ENCODE measurements at places on chromosomes 5 and 9.

GRCh38 chr9:134666208-134666607 is 24.6 kb downstream of the COL5A1 start:
- no peak for DNase-seq

DNA sequence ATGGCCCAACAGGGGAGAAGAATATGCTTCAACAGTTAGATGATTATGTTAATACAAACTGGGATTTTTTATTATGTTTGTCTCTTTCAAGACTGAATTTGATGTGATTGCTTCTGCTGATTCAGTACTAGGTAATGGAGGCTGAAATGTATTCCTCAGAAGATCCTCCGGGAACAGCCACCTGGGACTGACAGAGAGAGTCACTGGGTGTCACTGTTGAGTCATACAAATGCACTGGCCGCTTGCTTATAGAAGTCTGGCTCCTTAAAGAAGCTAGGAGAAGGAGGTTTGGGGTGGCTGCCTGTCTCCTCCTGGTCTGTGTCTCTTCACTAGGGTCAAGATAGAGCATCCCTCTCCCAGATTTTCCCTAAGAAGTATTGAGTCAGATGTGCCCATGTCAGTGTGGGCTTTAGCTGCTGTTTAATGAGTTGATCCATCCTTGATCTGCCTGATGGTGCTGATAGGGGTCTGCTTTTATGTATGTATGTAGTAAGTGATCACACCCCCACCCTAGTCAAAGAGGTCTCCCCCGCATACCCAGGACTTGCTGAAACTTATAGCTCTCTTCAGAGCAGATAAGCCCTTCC is 773.4 kb downstream of the BRINP1 start:
- no peak for DNase-seq

DNA sequence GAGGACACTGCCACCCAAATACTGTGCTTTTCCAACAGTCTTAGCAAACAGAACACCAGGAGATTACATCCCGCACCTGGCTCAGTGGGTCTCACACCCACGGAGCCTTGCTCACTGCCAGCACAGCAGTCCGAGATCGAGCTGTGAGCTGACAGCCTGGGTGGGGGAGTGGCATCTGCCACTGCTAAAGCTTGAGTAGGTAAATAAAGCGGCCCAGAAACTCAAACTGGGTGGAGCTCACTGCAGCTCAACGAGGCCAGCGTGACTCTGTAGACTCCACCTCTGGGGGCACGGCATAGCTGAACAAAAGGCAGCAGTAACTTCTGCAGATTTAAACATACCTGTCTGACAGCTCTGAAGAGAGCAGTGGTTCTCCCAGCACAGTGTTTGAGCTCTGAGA is 28.8 kb downstream of the EPB41L4A start:
- DNase-seq, result no peak

DNA sequence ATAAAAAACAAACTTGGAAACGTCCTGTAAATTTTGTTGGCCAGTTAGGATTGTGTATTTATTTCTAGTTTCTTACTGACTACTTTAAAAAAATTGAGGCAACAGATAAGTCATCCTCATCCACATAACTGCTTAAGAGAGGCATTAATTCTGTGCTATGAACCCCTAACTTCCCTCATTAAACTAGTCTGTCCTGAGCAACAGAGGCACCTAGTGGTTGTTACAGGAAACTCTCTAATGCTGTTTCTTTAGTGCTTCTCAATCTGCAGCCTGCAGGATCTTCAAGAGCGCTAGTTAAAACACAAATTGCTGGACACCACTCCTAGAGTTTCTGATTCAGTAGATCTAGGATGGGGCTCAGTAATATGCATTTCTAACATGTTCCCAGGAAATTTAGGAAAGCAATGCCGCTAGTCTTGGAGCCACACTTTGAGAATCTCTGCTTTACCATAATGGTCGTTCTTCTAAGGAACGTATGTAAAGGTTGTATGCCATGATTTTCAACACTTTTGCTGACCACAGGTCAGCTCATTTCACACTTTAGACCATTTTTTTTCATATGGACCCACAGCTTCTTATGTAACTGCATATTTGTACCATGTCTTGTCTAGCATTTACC is 410.1 kb upstream of the SMARCA2 start:
- no peak for DNase-seq

GRCh38 chr9:131762356-131762932 is 22.6 kb upstream of the RAPGEF1 start:
- peak; percentile 94 for DNase-seq

- DNase-seq, result peak; percentile 50
Observed at GRCh38 chr5:134125039-134126015, 10.8 kb downstream of the TCF7 start.

GRCh38 chr9:35932735-35933134 is 23.4 kb downstream of the SPAAR start:
- no peak for DNase-seq

DNA sequence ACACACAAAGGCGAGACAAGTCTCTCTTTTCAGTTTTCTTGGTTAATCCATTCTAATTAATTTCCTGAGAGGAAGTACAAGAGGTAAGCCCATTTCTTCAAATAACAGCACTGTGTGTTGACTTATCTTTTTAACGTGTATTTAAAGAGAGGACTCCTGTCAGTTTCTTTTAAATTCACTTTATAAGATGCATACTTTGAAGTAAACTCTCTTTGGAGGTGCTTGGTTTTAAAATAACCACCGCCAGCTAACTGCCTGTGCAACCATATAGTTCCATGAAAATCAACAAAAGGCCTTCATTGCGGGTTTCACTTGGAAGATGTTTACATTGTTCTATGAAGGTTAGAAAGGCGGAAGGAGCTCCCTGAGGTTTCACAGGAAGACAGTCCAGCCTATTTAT is 13.1 kb upstream of the SERINC5 start:
- no peak for DNase-seq

- no peak for DNase-seq
Observed at GRCh38 chr9:15999422-16000339, 446.8 kb downstream of the CCDC171 start.

DNA sequence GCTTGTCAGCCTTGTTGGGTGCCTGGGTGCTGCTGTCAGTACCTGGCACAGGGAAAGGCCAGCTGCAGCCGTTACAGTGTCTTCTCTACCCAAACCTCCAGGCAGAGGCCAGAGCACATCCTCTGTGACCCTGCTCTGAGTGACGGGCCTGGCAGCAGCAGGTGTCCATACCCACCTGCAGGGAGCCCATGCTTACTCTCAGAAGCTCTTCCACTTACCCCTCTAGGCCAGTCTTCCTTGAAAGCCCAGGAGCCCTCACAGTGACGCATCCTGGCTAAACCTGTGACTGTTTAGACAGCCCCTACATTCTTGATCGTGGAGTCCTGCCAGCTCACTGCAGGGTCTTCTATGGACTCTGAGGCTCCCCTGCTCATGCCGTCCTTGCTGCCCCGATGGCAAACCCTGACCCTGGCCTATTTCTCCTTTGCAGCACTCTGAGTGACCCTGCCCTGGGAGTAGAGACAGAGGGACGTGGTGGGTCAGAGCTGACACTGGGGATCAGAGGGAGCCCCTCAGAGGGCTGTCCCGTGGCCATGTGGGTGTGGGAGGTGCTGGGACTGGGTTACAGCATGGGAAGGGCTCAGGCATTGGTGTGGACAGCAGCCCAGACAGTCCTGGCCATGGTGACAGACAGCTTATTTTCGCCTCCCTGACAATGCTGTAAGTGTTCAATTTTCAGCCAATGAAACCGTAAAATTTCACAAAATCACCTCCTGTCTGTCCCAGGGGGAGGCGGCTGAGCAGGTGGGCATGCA is 67.6 kb upstream of the RNF130 start:
- DNase-seq, result no peak

DNA sequence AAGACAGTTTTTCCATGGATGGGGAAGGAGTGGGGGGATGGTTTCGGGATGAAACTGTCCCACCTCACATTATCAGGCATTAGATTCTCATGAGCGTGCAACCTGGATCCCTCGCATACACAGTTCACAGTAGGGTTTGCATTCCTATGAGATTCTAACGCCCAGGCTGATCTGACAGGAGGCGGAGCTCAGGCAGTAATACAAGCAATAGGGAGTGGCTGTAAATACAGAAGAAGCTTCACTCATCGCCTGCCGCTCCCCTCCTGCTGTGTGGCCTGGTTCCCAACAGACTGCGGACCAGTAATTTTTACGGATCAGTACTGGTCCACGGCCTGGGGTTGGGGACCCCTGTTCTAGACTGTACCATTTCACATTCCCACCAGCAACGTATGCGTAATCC is 68.3 kb upstream of the OTULINL start:
- no peak for DNase-seq

DNA sequence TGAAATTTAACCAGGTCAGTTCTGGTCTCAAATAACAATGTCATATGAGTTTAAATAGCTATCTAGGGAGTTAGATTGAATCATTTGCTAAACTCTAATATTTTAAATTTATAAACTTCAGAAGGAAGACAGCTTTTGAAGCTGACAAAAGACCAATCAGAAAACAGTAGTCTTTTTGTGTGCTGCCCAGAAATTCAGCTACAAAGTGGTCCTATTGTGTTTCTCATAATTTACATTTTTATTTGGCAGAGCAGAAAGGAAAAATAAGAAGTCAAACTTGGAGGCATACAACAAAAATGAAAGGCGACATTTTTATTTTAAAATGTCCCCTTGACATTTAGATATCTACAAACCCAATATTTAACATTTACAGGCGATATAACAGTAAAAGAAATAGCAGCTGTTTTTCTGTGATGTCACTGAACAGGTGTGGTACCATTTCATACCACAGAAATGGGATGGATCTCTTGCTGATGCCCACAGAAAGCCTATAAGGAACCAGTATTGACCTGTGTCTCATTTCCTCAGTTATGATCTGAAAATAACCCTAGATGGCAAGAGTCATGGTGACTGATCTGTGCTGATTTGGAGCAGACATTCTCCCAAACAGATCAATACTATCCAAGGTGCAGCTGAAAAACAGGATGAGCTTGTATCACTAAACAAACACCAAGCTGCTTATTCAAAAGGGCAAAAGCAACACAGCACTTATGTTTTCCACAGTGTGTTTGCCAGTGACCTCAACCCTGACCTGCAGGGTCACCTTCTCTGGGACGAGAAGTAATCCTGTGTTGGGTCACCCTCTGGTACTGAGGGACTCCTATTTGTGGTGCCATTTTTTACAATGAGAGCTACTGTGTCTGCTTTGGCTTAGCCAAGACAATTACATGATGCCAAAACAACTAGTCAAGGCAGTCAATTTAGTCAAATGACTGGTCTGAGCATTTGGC is 3.6 kb upstream of the FST start:
- DNase-seq, result no peak

DNA sequence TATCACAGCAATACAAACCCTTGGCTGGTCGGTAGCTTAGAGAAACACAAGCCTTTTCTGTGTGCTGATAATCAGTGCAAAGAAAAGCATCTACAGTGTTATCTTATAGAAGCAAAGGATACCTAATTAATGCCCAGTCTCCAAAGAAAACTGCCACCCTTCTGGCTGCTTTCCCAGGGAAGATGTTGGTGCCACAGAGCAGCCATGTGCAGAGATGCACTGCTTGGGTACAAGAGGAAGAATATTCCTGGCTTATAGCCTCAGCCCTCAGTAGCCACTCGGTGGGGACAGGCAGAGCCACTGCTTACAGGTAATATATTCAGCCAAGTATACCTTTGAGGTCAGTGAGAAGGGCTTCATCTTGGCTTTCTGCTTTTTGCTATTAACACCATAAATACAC is 185.3 kb downstream of the PCSK1 start:
- DNase-seq, result no peak

DNA sequence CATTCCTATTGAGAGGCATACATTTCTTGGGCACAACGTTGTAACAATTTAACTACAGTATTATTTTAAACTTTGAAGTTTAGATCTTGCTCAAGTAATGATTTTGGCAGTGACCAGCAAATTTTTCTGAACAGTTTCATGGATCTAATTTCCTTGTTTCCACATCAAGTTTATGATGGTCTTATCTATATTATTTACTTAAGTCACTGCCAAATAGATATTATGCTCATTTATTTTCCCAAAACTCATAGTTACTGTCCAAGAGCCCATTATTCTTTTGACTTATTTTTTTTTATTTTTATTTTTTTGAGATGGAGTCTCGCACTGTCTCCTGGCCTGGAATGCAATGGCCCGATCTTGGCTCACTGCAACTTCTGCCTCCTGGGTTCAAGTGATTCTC is 86.5 kb upstream of the TLE4 start:
- no peak for DNase-seq

DNA sequence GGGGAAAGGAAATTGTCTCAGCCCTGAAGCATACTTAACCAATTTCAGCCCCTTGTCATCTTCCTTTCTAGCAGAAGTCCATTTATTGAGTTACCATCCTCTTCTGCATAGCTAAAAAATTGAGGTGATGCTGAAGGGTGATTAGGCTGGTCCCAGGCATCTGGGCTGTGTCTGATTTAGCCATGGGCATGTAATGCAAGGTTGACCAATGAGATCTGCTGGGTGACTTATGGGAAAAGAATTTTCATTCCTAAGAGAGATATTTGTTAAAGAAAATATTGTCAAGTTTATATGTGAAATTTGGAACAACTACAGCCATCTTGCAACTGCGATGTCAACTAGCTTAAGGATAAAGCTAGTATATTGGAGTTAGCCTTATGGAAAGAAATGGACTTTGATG is 5.1 kb downstream of the ITGA2 start:
- DNase-seq, result no peak

DNA sequence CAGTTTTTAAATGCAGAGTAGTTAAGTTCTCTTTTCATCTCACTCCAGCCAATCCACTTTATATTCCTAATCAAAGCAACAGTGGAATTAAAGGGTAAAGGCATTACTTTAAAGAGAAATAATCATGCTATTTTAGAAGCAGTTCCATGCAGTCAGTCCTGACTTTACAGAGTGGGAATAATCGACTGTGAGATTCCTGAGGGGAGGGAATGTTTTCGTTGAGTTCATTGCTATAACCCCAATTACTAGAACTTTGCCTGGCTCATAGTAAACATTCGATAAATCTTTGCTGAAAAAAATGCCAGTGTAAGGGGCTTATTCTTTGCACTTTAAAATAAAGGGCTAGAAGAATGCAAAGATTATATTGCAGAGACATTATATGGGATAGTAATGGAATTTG is 127.2 kb upstream of the ASTN2 start:
- DNase-seq, result no peak

DNA sequence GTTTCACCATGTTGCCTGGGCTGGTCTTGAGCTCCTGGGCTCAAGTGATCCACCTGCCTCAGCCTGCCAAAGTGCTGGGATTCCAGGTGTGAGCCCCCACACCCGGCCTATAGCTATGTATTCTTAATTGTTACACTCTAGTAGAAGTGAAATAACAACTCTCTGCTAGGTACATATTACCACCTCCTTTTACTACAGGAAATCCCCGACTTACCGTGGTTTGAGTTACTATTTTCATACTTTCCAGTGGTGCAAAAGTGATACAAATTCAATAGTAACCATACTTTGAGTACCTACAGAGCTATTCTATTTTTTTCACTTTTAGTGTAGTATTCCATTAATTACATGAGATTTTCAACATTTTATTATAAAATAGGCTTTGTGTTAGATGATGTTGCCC is 719 bp downstream of the ARL14EPL start:
- DNase-seq, result no peak

GRCh38 chr5:172748341-172748843 is 22.6 kb downstream of the DUSP1 start:
- no peak for DNase-seq

GRCh38 chr9:1414711-1415131 is 364.6 kb downstream of the DMRT2 start:
- no peak for DNase-seq

- no peak for DNase-seq
Observed at GRCh38 chr5:179805070-179805528, 1.6 kb downstream of the MGAT4B start.

GRCh38 chr9:114930056-114930812 is at the start of gene TNFSF8:
Gene TNFSF8 (minus strand): TSS chr9:114930591. CDS start chr9:114930303, 288 bp downstream.
- DNase-seq, result no peak
